ENCODE measurements at places on chromosomes 16 and 17.

GRCh38 chr17:13939222-13939621 is 130.1 kb upstream of the COX10 start:
- no peak for DNase-seq

DNA sequence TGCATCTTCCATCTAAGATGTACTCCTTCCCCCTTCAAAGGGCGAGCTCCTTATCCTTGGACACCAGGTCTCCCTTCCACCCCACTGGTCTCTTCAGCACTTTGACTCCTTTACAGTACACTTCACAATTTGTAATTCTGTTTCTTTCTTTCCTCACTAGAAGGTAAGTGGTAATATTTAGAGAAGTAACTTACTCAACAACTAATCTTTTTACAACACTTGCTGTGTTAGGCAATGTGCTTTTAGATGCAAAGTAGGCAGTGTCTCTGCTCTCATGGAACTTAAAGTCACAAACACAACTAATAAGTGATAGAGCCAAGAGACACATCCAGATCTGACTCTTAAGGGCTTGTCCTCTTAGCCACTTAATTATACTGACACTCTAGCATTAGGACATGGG is 6.4 kb downstream of the SIAH1 start:
- DNase-seq = no peak

GRCh38 chr17:77456271-77456950 is 315.6 kb downstream of the SEC14L1 start:
- no peak for DNase-seq

DNA sequence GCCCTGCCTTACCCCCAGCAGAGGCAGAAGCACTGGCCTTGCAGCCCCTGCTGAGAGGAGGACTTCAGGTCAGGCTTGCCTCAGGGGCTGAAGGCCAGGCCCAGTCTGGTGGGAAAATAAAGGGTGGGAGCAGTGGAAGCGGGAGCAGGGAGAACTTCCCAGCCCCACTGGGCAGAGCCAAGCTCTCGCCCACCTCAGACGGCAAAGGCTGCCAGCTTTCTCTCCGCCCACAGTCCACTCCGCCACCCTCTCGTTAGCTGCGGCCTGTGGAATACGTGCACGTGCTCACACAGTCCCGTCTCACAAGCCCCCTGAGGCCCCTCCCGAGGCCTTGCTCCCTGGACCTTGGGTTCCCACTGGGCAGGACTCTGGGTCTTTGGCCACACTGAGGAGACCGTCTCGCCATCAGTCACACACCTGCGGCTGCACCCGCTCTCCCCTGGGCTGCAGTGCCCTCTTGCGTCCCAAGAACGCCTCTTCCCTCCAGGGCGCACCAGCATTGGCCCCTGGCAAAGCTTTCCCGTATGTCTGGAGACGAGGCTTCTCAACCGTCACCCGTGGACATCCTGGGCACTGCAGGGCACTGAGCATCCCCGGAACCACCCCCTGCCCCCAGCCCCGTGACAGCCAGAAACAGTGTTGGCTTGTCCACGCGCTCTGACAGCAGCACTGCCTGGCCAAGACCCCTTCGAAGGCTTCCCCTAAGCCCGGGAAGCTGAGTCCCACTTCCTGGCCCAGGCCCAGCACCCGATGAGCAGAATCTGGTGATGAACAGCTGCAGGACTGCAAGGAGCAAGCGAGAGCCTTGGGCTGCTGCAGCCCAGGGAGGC is 8.3 kb downstream of the MRPL28 start:
- peak; percentile 88 for DNase-seq

- DNase-seq = no peak
Observed at GRCh38 chr16:27819356-27819755, 244.2 kb downstream of the GSG1L start.

- DNase-seq = peak; percentile 80
Observed at GRCh38 chr16:49345829-49346228, 27.8 kb upstream of the C16orf78 start.

GRCh38 chr16:4325253-4325758 is 9.4 kb downstream of the GLIS2 start:
- no peak for DNase-seq

DNA sequence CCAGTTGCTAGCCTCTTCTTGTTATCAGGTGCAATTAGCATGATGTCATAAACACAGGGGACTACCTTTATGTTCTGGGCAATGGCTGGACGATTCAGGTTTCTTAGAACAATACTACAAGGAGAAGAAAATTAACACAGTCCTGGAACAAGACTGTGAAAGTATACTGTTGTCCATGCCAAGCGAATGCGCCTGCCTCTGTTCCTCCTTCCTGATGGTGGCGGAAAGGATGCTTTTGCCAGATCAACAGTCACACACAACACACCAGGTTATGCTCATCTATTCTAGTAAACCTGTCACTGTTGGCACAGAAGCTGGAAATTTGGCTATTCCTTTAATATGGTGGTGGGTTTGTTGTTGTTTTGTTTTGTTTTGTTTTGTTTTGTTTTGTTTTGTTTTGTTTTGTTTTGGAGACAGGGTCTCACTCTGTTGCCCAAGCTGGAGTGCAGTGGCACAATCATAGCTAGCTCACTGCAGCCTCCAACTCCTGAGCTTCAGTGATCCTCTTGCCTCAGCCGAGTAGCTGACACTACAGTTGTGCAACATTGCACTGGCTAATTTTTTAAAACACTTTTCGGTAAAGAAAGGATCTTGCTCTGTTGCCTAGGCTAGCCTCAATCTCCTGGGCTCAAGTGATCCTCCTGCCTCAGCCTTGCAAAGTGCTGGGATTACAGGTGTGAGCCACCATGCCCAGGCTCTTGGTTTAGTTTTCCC is 3.1 kb upstream of the CD300LD start:
- DNase-seq = no peak

- DNase-seq = peak; percentile 65
Observed at GRCh38 chr17:27915709-27916108, 22.5 kb upstream of the LYRM9 start.

DNA sequence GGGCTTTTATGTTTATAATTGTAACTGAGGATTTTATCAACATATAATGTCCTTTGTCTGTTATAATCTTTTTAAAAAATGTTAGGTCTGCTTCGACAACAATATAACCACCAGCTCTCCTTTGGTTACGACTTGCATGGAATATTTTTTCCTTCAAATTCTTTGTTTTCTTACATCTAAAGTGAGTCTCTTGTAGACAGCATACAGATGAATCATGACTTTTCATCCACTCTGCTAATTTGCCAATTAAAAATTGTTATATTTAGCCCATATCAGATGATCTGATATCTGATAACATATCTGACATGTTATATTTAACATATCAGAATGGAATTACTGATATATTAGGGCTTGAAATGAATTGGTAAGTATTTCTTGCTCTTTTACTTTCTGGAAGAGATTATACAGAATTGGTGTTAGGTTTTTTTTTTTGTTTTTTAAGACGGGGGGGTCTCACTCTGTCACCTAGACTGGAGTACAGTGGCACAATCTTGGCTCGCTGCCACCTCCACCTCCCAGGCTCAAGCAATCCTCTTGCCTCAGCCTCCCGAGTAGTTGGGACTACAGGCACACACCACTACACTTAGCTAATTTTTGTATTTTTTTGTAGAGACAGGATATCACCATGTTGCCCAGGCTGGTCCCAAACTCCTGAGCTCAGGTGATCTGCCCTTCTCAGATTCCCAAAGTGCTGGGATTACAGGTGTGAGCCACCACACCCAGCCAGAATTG is 27.5 kb downstream of the TBX21 start:
- no peak for DNase-seq

- no peak for DNase-seq
Observed at GRCh38 chr17:73455050-73455687, 143.4 kb upstream of the CDC42EP4 start.

GRCh38 chr17:76492123-76492988 is 8.9 kb downstream of the RHBDF2 start:
- DNase-seq = no peak

DNA sequence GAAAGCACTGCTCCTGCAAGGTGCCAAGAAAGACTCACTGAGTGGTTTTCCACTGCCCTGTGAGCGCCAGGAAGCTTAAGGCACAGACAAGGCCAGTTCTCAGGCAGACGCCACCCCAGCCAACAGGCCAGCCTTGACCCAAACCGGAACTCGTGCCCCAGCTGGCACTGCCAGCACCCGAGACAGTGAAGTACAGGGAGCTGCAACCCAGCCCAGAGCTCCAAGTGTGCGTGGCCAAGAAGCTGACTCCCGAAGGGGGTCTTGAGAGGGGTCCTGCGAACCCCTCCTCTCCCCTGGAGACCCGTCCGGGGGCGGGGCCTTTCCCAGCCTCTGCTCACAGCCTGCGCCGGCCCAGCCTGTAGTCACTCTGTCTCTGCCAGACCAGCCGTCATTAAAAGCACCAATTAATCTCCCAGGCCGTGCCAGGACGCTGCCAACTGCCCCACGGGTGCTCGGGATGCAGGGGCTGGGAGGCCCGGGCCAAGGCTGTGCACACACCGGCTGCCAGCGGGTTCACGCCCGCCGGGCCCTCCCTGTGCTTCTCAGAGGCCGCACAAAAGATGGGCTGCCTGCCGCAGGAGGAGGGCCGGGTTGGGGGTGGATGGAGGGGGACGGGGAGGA is 4.4 kb upstream of the SOX8 start:
- no peak for DNase-seq

DNA sequence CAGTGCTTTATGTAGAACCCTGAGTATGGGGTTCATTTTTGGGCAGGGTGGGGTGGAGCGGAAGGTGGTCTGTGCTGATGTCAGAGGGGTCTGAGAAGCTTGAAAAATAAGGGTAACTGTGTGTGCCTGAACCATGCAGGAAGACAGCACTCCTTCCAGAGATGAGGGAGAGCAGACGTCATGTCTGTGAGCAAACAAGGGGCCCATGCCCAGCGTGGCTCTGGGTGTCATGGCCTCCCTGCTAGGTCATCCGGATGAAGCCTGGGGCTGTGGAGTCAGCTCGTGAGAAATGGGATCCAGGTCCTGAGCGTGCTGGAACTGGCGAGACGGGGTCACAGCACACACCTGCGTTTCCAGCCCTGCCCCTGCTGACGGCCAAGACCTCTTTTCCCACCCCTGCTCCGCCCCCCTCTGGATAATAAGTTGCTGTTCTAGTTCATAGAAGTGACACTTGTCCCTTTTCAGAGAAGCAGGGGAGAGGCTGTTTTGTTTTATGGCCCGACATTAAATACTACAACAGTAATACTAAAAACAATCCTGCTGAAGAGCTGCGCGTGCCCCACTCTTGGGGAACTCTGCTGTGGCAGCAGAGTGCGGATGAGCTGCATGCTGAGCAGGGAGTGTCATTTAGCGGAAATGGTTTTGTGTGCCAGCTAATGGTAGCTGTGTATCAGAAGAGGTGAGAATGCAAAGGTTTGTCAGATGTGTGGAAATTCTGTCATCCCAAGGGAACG is 92.6 kb downstream of the RPTOR start:
- no peak for DNase-seq

DNA sequence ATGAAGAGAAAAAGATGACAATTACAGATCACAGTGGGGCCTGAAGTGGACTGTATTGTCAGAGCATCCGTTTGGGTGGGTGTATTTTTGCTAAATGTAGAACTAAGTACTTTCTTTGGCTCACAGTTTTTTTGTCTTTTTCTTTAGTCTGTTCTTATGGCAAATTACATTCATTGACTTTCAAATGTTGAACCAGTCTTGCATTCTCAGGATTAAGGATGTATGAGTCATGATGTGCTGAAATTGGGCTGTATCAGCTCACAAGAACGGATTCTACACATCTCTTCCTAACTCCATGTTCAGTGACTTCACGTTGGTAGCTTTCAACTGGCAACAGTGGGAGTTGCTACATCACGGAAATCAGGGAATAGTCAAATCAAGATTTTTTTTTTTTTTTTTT is 66.5 kb downstream of the TEX2 start:
- DNase-seq = no peak

DNA sequence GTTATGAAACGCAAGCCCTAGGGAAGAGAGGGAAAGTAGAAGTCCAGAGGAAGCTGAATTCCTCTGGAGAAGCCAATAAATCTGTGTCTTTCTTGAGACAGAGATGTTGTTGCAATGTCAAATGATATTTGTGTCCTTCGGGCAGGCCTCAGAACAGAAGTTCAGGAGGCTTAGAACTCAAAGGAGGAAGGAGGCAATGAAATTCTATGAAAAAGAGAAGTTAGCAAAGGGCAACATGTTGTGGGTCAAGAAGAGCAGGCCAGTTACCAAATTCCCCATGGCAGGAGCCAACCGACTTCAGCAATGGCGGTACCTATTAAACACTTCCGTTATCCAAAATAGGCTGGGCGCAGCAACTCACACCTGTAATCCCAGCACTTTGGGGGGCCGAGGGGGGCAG is 109.0 kb upstream of the DHX40 start:
- no peak for DNase-seq

- DNase-seq = no peak
Observed at GRCh38 chr16:53865494-53865863, 161.5 kb downstream of the FTO start.

DNA sequence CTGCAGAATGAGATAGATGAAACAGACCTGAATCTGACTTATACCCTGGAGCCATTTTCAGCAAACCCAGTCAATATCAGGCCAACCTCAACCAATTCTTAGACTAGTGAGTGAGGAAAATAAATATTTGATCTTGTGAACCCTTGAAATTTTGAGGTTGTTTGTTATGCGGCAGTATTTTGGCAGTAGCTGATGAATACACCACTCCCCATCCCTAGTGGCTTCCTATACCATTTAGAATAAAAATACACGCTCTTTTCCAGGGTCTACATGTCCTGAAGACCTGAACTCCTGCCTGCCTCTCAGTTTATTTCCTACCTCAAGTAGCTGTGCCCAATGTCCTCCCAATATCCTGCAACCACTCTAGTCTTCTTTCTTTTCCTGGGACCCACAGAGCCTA is 647.3 kb downstream of the WWOX start:
- DNase-seq = no peak

GRCh38 chr16:81545470-81546250 is 101.1 kb downstream of the CMIP start:
- DNase-seq = no peak

- no peak for DNase-seq
Observed at GRCh38 chr17:48127371-48128051, 19.9 kb downstream of the SNX11 start.

- DNase-seq = no peak
Observed at GRCh38 chr16:21075252-21075651, 75.4 kb downstream of the DNAH3 start.

DNA sequence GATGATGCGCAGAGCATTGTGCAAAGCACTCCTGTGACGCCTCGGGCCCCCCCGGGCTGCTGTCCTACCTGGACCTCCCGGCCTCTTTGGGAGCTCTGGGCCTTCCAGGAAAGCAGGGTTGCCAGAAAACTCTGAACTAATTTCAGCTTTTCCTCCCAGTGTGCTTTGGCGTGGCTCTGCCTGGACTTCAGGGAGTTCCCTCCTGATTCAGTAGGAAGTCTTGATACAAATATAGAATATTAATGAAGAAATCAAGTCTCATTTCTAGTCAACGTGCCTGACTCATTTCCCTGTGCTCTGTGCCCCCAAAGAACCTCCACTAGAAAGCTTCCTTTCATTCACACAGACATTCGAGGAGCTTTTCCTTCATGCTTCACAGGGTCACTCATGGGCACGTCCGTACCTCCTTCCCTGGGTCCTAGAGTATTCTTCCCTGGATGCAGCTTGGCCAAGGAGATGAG is 84.0 kb upstream of the NOL11 start:
- DNase-seq = no peak

Data from neural progenitor cell (in vitro differentiated cells).